ENCODE measurements at places on chromosomes 7 and 10.

- DNase-seq = no peak
Measured at GRCh38 chr7:105087981-105088380, 74.0 kb downstream of the KMT2E start.

DNA sequence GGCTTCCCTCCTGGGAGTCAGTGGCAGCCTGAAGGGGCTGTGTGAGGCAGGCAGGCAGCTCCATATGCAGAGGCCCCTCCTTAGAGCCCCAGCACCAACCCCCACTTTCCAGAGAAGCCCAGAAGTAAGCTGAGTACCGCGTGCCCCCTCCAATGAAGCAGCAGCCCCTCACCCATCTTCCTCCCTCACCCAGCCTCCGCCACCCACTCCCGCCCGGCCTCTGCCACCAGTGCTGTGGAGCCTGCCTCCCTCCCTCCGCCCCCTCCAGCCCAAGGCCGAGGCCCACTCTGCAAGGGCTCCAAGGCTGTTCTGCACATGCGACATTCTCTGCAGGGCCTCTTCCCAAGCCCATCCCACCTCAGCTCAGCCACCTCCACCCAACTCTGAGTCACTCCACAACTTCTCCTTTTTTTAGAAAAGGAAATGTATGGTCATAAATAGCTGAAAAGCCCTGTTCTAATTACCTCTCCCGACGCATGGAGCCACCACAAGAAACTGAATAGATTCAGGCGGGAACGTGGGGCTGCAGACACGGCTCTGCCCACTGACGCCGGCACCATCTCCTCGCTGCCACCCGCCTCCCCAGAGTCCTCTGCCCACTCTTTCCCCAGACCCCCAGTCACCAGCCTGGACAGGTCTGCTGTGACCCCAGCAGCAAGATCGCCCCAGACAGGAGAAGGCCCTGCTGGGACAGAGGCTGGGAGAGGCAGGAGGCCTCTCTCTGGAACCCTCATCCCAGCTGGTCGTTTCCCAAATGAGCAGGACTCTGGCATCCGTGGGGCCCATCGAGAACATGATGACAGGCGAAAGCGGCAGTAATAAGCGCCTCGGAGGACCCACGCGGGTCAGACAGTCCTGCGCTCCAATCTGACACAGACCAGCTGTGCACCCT lies 213.9 kb downstream of the MAD1L1 start:
- DNase-seq = peak; percentile 90

DNA sequence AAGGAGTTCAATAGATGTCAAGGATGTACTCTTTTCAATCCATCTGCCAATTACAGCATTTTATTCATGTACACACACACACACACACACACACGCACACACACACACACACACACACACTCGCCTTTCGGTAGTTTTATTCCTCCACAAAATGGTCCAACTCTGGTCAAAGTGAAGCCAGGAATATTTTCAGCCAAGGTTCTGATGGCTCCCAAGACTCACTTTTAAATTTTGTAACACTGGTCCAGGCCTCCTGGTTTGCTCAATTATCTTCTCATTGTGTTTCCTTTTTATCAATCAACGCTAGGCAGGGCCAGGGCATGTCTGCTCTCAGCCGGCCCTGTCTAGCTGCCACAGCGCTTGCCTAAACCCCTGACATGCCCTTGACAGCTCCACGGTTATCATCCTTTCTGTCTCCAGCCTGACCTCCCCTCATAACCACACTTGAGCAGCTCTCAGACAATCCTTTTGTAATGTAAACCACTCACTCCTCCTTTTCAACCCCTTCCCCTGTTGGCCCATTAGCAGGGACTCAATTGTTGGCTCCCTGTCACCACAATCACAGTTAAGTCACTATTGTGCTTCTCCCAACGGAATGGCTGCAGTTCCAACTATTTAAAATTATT lies 115.1 kb downstream of the ICA1 start:
- DNase-seq = no peak

DNA sequence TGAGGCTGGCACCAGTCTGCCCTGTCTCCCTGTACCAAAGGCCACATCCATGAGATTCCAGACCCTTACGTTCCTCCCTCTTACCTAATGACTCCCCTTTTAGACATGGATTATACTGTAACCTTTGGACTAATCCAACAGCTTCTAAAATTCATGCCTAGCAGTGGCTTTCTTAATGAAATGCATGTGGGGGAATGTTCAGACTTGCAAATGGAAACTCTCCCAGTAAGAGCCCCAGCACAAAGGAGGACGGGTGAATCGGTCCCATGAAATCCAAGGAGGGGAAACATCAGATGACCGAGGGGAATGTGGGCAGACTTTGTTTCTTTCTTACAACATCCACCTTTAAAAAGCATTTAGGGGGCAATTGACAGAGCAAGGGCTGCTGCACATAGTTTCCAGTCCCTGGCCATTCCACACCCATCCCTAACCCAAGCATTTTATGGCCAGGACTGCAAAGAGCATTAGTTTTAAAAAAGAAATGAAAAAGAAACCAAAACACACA lies 71.5 kb downstream of the COL13A1 start:
- DNase-seq = no peak

- DNase-seq = no peak
Measured at GRCh38 chr10:78736926-78737630, 331.7 kb upstream of the ZMIZ1 start.

GRCh38 chr10:71708897-71709882 lies 10.4 kb downstream of the C10orf105 start:
- DNase-seq = no peak

DNA sequence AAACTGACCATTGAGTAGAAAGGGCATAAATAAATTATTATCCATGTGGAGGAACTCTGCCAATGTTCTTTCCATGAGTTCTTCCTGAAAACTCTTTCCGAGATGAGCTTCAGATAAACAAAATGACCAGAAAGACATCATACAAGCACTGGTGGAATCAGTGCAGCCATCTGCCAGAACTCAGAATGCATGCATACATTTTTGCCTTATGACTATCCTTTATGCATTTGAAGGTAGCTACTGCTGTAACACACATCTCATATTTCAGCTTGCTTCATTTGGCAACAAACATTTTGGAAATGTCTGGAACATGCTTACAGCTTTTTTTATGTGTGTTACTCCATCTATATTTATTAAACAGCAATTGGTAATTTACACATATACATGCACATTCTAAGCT lies 448.9 kb downstream of the PLXDC2 start:
- no peak for DNase-seq

DNA sequence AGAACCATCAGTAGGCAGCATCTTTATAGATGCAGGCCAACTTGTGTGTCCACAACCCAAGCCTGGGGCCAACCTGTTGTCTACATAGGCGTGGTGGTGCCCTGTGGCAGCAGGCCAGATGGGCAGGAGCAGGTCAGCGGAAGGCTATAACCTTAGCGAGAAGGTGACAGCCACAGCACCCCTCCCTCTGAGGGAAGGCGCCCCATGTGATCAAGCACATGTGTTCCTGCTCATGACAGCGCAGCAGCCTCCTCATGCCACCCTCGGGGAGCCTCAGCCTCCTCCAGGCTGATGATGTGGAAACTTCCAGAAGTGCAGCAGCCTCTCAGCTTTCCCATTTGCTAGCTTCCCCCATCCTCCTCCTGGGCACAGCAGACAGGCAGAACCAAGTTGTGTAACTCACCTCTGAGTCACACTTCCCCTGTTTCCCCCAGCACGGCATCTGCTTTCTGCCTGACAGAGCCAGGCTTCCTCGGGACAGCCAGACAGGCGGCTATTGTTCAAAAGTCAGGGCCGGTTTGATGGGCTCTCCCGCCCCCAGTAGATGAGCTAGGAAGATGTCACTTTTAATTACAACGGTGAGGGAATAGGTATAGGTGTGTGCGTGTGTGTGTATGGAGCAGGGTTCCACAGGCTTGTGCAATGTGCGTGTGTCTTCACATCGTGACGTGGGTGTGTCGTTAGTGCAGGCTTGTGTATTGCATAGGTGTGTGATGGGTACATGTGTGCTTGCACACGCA lies 312.0 kb upstream of the ZMIZ1 start:
- DNase-seq = peak; percentile 98

- DNase-seq = peak; percentile 29
Measured at GRCh38 chr10:70053218-70053840, 683 bp downstream of the MACROH2A2 start.

DNA sequence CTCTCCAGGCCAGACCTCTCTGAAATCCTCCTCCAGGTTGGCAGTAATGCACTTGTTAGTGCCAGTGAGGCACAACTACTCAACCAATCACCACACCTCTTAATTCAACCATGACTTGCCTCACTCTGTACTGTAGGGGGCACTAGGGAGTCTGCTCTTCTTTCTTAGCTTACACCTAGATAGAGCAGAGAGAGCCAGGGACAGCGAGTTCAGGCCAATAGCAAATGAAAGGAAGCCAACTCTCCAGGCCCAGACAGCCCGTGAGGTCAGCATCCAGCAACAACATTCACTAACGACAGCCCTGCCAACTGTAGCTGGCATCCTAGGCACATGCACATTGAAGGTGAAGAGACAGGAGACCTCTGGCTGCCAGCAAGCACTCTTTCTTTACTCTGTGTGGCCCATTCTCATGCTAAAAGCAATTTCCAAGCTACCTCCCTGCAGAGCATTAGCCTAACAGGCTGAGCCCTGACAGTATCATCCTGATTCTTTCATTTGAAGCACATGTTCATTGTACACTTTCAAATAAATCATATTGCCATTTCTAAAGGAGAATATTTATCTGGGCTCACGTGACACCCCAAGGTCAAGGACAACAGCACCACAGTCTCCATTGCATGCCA lies 136.3 kb downstream of the DPY19L1 start:
- no peak for DNase-seq

DNA sequence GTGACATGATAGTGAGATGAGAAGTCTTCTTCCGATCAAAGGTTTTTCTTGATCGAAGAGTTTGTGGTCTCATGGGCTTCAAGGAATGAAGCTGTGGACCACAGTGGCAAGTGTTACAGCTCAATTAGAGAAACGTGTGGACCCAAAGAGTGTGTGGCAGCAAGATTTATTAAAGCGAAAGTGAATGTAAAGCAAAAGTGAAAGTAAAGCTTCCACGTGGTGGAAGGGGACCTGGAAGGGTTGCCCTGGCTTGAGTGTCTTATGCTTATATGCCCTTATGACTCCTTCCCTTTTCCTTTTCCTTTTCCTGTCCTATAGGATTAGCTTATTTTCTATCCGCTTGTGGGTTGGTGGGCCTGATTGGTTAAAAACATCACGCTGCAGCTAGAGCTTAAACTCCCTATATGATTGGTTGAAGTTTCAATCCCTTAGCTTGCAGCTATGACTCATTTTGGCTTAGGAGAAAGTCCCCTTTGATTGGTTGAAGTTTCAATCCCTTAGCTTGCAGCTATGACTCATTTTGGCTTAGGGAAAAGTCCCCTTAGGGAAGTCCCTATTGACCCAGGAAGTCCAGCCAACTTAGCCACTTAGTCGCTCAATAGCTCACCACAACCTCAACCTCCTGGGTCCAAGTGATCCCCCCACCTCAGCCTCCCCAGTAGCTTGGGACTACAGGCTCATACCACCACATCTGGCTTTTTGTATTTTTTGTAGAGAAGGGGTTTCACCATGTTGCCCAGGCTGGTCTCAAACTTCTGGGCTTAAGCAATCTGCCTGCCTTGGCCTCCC lies 34.7 kb downstream of the MRPS24 start:
- peak; percentile 85 for DNase-seq

DNA sequence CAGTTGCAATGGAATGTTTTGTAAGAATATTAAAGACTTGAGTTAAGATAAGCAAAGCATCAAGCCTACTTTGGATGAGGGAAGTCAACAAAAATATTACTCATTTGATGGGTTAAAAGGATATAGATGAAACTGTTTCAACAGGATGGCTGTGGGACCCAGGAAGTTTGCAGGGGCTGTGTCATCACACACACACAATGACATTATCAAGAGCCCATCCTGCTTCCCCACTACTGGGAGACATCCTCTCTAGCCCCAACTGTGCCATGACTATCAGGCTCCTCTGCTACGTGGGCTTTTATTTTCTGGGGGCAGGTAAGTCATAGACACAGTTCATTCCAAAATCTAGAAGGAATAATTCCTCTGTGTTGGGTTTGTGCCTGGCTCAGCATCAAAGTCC lies 78.8 kb upstream of the PRSS1 start:
- no peak for DNase-seq

GRCh38 chr10:78071140-78071856 lies 37.6 kb downstream of the RPS24 start:
- DNase-seq = no peak

DNA sequence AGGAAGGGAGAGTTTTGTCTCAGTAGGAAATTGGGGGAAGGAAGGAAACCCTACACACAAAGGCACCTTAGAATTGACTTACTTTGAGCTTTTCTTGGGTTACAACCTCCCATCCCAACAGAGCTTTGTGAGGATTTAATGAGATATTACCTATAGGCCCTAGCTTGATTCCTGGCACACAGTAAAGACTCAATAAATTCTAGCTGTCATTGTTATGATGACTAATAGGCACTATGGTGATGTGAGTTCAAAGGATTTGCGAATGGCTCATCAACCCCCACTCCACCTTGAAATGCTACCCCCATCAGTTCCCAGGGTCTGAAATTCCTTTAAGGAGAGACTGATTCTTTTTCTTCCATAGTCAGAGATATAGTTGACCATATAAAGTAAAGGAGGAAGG lies 67.9 kb upstream of the SMNDC1 start:
- no peak for DNase-seq
